ENCODE measurements at places on chromosomes 6 and 20.

DNA sequence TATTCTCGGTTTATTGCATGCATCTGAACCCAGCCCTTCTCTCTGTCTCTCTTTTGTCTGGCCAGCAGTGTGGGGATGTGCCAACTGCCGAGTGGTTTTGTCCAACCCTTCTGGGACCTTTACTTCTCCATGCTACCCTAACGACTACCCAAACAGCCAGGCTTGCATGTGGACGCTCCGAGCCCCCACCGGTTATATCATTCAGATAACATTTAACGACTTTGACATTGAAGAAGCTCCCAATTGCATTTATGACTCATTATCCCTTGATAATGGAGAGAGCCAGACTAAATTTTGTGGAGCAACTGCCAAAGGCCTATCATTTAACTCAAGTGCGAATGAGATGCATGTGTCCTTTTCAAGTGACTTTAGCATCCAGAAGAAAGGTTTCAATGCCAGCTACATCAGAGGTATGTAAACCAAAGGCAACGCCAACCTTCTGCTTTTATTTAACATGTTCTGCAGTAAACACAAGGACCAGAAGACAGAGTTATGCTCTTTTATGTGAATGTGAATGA lies 65.8 kb downstream of the ADGRG6 start:
- no peak for DNase-seq

- DNase-seq = no peak
These were observed at the start of gene SDC4 for GRCh38 chr20:45347936-45348778. Gene SDC4, minus strand, starts transcription at chr20:45348424. Its CDS starts 40 bp downstream, at chr20:45348384.

- no peak for DNase-seq
These were observed 120.8 kb upstream of the LGSN start for GRCh38 chr6:63440594-63440993.

- DNase-seq = no peak
These were observed 111.1 kb downstream of the TOX2 start for GRCh38 chr20:44025756-44026155.

DNA sequence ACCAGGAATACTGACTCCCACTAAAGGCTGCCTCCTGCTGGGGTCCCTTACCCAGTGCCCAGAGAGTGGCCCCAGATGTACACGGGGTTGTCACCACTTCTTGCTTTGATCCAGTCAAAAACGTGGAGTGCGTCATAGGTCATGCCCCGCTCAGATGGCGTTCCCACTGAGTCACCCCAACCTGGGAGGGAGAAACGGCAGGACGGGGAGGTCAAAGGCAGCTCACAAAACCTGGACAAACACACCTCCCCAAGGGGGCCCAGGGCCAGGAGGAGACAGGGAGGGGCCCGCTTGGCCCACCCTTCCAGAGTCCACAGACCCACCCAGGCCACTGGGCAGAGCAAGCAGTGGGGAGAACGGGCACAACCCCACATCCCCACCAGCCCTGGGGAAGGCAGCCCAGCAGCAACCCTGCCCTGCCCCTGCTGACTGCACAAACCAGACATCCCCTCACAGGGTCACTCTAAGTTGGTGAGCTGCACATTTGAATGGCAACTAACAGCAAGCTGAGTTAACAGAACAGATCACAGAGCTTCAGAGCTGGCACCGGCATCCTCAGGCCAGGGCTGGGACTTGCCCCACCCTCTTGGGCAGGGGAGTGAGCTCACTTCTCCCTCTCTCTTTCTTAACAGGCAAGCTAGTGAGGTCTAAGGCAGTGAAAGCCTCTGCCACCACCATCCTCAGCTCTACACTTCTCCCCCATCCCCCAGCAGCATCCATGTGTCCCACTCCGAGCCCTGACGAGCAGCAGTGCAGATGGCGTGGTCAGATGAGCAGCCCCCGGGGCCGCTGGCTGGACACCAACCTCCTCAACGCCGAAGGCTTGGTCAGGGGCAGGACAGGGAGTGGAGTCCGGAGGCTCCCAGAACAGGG lies 61.7 kb downstream of the PYGB start:
- DNase-seq = no peak

- DNase-seq = no peak
These were observed 361.1 kb downstream of the ZFAND3 start for GRCh38 chr6:38180586-38180985.

DNA sequence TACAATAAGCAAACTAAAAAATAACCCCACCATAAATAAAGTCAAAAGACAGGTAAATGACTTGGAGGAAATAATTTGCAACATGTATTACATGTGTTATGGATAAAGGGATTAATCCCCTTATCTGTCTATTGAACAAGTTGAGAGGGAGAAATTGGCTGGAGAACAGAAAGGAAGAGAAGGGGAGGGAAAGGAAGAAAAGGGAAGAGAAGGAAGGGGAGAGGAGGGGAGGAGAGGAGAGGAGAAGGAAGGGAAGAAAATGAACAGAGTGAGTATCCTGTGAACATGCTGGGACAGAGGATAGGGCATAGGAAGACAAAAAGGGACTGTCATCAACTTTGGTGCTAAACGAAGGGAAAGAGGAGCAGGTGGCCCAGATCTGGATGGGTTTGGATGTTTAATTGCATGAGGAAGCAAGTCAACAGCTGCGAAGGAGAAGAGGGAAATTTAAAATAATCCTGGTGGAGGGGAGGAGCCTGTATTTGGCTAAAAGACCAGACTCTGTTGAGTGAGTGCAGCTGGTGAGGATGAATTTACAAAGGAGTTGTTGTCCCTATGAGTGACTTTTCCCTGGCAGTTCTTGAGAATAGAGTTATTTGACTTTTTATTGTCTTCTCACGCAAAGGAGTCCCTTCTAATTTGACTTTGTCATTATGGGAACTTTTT lies 14.2 kb upstream of the SHLD1 start:
- no peak for DNase-seq

DNA sequence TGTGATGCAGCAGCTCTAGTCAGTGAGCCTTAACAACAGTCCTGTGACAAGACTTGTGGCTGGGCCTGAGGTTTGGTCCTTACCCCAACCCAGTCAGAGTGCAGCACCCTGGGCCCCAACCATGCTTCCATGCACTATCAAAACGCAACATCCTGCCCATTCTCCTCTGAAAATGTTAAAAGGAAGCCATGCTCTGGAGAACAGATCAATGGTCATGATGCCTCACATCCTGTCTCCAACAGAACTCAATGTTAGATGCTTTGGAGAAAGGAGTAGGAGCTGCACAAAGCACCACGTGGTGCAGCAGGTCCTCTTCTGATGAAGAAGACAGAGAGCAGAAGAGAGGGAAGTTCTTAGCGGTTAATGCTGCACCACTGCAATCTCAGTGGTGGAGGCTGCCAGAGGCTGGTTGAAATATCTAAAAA lies 41.9 kb downstream of the TRAM2 start:
- DNase-seq = no peak

Measured in cerebellar nuclear complex (tissue), 1 donor.